ENCODE measurements at places on chromosomes 16 and 17.

GRCh38 chr17:66459811-66460270, 157.4 kb downstream of the PRKCA start:
- DNase-seq: no peak

- DNase-seq: no peak
These were observed 21.9 kb downstream of the PRKAR1A start for GRCh38 chr17:68533887-68534694.

GRCh38 chr16:57694725-57695679, at the start of gene DRC7:
DRC7 (plus strand) TSS chr16:57694806; CDS start chr16:57697950, 3,144 bp downstream.
- peak; percentile 52 for DNase-seq

- DNase-seq: no peak
These were observed 197.4 kb upstream of the CACNG5 start for GRCh38 chr17:66637491-66637890.

DNA sequence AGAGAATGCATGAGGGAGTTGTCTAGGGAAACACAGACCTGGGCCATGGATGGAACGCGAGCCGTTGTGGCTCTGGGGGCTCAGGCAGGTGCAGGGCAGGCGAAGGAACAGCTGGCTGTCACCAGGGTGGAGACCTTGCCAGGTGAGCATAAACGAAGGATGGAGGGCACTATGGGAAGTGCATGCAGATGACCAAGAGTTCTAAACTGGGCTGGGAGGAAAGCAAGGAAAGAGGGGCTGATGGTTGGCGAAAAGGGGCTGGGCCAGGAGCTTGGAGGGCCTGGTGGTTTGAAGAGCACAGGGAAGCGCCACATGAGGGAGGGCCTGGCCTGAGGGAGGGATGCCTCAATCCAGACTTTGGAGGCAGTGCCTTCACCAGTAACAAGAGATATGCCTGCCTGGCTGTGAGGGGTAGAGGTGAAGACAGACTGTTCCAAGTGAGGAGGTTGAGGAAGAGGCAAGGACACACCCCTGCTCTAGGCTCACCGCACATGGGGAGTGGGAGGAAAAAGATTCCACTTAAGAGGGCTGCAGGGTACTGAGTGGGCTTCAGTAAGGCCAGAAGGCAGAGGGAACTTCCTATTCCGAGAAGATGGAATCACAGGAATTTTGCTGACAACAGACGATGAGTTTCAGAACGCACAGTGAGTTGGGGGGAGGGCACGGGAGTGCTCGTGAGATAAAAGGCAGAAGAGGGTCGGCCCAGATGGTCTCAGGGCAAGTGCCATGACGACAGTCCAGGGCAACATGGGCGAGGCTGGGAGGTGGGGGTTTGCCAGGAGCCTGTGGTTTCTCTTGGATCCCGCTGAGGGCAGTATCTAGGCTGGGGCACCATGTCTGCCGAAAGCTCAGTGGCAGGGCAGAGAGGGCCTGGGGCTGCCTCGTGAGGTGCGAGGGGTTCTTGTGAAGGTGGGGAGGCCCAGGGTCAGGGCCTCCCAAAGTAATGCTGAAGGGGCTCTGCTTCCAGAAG, 20.6 kb downstream of the B9D1 start:
- no peak for DNase-seq

DNA sequence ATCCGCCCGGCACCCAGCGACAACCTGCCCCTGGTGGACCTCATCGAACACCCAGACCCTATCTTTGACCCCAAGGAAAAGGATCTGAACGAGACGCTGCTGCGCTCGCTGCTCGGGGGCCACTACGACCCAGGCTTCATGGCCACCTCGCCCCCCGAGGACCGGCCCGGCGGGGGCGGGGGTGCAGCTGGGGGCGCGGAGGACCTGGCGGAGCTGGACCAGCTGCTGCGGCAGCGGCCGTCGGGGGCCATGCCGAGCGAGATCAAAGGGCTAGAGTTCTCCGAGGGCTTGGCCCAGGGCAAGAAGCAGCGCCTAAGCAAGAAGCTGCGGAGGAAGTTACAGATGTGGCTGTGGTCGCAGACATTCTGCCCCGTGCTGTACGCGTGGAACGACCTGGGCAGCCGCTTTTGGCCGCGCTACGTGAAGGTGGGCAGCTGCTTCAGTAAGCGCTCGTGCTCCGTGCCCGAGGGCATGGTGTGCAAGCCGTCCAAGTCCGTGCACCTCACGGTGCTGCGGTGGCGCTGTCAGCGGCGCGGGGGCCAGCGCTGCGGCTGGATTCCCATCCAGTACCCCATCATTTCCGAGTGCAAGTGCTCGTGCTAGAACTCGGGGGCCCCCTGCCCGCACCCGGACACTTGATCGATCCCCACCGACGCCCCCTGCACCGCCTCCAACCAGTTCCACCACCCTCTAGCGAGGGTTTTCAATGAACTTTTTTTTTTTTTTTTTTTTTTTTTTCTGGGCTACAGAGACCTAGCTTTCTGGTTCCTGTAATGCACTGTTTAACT, 1.0 kb downstream of the NOG start:
- DNase-seq: peak; percentile 13

- DNase-seq: no peak
These were observed 3.3 kb downstream of the HOXB1 start for GRCh38 chr17:48527547-48527932.

GRCh38 chr16:31036691-31037090, 3.3 kb downstream of the STX4 start:
- no peak for DNase-seq

DNA sequence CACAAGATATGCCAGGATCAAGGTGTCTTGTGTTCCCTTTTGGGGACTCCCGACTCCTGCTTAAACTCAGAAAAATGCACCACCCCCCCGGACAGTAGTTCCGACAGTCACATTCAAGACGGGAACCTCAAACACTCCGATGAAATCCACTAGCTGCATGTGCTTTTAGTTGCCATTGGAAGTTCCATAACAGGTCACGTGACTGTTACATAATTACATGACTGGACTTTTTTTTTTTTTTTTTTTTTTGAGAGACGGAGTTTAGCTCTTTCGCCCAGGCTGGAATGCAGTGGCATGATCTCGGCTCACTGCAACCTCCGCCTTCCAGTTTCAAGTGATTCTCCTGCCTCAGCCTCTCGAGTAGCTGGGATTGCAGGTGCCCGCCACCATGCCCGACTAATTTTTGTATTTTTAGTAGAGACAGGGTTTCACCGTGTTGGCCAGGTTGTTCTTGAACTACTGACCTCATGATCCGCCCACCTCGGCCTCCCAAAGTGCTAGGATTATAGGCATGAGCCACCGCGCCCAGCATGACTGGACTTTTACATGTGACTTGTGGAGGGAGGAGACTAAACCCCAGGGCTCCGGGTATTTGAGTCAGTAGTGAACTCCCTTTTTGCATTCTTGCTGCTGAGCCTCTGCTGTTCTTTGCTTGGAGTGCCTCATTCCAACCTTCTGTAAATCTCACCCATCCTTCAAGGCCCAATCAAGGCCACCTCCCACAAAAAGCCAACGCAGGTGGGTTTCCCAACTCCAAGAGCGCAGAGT, 1.6 kb downstream of the SIRT7 start:
- DNase-seq: no peak

DNA sequence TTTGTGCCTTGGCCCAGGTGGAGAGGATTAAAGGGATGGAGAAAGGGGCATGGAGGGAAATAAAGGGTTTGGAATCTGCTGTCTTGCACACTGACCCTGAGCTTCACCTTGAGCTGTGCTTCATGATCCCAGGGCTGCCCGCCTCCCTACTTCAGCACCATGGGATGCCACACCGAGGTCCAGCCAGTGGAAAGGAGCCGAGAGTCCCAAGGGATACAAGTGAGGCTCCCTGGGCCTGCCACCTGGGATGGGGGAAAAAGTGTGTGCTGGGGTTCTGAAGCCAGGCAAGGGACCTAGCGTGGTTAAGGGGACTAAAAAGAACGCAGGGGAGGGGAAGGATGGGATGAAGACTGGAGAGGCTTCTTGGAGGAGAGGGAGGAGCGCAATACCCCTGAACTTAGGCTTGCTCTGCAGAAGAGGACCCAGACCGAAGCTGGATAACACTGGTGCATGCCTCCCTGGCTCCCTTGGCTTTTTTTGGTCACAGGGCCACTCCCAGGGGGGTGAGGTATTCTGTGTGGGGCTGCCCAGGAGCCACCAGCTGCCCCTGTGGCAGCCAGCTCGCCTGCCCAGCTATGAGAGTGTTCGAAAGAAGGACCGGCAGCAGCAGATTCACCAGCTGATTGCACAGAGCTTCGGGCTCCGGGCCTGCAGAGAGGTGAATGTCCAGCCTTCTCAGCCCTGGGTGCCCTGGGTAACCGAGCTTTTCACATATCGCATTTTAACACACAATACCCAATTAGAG, 7.2 kb downstream of the MRPL27 start:
- no peak for DNase-seq

GRCh38 chr17:45645330-45645729, 138.8 kb upstream of the CRHR1 start:
- DNase-seq: no peak

DNA sequence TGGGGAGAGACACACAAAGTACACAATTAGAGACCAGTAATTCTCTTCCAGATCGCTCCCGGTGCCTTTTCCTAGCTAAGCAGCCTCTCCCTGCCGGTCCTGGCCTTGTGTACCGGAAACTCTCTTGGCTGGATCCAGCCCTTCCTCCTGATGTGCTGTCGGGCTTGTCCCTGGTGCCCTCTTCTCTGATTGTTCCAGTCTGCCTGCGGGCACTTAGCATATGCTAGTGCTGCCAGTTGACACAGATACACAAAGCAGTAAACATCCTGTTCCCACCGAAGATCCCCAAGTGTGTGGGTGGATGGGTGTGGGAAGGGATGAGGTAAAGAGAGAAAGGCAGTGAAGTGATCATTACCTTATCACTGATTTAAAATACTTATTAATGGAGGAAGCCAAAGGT, 9.7 kb downstream of the HS3ST3B1 start:
- DNase-seq: no peak

DNA sequence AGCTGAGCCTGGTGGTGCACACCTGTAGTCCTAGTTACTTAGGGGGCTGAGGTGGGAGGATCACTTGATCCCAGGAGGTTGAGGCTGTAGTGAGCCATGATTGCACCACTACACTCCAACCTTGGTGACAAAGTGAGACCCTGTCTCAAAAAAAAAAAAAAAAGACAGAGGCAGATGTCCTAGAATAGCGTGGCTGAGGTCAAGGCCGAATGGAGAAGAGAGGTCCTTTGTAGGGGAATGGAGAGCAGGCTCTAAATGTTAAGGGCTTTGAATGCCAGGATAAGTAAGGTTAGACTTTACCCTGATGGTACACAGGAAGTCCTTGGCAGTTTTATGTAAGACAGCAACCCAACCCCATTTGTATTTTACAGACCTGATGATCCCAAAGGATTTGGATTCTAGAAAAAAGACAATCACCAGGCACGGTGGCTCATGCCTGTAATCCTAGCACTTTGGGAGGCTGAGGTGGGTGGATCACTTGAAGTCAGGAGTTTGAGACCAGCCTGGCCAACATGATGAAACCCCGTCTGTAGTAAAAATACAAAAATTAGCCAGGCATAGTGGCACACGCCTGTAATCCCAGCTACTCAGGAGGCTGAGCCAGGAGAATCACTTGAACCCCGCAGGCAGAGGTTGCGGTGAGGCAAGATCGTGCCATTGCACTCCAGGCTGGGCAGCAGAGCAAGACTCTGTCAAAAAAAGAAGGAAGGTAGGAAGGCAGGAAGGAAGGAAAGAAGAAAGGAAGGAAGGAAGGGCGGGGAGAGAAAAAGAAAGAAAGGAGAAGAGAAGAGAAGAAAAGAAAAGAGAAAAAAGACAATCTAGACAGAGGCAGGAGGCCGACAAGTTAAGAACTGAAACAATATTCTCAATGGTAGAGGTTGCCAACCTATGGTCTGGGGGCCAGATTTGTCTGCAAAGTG, 2.1 kb upstream of the SBK1 start:
- DNase-seq: no peak

DNA sequence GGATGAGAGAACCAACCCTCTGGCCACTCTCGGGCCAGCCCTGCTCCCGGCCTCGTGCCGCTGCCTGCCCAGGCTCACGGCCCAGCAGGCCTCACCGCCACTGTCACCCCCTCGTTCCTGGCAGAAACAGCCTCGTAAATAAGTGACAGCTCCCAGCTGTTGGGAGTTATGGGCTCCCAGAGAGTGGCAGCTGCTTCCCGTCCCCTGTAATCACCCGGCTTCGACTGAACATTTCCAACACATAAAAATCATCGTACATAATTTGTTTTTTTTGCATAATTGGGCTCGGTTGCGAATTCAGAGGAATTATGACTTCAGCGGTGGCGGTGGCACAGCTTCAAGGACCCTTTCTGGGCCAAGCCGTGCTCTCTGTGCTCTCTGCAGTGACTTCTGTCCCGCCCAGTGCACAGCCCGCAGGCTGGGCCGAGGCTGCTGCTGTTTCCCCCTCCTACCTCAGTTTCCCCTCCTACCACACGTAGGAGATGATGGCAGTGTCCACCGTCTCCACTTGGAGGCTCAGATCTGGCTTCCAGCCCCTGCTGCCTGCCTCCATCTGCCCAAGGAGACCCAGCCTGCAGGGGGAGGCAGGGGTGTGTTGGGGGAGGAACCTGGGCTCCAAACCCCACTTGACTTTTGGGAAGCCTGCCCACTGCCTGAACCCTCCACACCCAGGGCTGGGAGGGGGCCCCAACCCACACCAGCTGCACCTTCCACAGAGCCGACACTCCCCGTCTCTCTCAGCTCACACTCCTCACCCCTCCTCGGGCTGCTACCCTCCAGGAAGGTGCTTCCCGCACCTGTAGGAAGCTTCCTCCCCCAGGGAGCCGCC, 84.9 kb downstream of the RTN4RL1 start:
- no peak for DNase-seq

DNA sequence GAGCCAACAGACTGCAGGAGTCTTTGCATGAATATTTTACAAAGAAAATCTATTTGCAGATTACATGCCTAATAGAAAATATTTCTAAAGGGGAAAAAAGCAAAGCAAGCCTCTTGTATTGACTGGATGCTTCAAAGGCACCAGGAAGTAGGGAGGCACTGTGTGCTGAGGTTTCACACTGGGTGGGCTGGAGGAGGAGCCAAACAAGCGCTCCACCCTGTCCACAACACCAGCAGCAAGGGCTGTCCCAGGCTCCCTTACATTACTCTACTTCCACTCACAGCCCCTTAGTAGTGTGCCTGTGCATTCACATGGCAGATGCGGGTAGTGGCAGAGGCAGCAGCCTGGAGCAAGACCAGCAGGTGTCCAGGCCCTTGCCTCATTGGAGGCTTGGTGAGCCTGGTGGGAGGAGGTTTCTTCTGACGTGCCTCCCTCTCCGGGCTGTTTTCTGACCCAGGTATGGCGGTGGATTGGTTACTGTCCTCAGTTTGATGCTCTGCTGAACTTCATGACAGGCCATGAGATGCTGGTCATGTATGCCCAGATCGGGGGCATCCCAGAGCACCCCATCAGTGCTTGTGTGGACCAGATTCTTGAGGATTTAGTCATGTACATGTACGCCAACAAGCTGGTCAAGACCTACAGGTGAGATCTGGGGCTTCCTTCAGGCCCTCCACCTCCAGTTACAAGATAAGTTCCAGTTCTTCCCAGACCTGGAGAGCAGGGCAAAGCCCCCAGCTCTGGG, 7.0 kb upstream of the CCNF start:
- no peak for DNase-seq

DNA sequence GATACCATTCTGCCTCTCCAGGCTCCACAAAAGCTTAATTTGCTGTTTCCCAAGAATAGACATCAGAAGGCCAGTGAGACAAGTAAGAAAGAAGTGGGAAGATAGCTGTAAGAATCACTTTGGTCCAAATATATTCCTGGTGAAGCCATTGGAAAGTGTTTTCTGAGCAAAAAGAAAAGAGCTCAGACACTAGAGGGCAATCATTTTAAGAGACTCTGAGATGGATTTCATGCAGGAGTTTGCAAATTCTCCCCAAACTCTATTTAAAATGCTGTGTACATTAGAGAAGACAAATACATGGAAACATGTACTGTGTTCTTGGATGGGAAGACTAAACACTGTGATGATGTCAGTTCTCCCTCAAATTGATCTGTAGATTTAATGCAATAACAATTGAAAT, 8.0 kb upstream of the SLC6A2 start:
- no peak for DNase-seq

Measured in DMS 273 treated with DMSO at 0.1 percent for 48 hours (cell line).